ENCODE measurements at places on chromosomes 1 and 21.

DNA sequence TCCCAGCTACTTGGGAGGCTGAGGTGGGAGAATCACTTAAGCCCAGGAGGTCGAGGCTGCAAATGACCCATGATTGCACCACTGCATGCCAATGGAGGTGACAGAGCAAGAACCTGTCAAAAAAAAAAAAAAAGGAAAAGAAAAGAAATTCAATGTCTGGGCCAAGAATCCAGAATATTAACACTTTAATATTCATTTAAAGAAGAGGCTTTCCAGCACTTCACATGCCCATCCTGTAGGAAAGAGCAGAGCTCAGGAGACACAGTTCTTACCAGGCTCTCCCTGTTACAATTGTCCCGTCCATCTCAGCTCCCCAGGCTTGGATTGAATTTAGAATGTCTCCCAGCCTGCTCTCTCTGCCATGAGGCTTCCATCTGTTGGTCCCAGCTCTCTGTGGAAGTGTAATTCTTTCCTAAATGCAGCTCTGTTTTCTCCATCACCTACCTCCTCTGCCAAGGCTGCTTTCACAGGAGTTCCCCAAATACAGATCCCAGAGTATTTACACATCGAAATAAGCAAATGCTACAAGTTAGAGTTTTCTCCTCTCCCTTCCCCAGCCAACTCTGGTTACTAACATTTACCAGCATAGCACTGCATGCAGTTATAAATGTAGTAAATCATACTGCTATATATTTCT is 116.6 kb upstream of the CDC42BPA start:
- DNase-seq, result no peak

- DNase-seq, result peak; percentile 81
Measured at GRCh38 chr1:217275655-217276398, 355.1 kb downstream of the GPATCH2 start.

DNA sequence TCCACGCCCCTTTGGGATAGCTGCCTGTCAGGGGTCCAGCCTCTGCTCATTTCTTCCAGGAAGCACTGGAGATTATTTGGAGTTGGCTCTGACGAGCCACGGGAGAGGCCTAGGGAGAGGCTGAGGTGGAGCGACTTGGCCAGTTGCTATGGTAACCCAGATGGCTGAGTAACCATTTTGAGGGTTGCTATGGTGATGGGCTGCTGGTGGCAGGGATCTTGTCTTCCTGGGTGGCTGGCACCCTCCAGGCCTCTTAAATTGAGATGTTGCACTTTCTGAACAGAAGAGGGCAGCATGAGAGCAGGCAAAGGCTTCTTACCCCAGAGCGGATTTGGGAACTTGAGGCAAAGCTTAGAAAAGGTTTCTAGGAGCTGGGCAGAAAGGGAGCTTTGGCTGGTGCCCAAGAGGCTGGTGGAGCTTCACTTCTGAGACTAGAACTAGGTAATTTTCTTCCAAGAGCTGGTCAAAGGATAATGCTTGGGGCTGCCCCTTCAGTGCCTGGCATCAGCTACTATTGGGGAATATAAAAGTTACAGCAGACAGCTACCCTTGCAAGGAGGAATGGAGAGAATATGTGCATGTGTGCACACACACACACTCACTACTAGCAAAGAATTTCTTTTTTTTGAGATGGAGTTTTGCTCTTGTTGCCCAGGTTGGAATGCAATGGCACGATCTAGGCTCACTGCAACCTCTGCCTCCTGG is 72.5 kb downstream of the NDUFS5 start:
- DNase-seq, result peak; percentile 96

- DNase-seq, result no peak
Measured at GRCh38 chr1:93433407-93433961, 14.4 kb upstream of the FNBP1L start.

- no peak for DNase-seq
Measured at GRCh38 chr1:153081736-153082135, 10.3 kb upstream of the SPRR2B start.

GRCh38 chr1:213715182-213715581 is 272.6 kb upstream of the PROX1 start:
- no peak for DNase-seq

- DNase-seq, result peak; percentile 52
Measured at GRCh38 chr1:85801520-85801919, 93.3 kb upstream of the ZNHIT6 start.

- DNase-seq, result no peak
Measured at GRCh38 chr1:10143961-10144485, 66.3 kb upstream of the KIF1B start.

DNA sequence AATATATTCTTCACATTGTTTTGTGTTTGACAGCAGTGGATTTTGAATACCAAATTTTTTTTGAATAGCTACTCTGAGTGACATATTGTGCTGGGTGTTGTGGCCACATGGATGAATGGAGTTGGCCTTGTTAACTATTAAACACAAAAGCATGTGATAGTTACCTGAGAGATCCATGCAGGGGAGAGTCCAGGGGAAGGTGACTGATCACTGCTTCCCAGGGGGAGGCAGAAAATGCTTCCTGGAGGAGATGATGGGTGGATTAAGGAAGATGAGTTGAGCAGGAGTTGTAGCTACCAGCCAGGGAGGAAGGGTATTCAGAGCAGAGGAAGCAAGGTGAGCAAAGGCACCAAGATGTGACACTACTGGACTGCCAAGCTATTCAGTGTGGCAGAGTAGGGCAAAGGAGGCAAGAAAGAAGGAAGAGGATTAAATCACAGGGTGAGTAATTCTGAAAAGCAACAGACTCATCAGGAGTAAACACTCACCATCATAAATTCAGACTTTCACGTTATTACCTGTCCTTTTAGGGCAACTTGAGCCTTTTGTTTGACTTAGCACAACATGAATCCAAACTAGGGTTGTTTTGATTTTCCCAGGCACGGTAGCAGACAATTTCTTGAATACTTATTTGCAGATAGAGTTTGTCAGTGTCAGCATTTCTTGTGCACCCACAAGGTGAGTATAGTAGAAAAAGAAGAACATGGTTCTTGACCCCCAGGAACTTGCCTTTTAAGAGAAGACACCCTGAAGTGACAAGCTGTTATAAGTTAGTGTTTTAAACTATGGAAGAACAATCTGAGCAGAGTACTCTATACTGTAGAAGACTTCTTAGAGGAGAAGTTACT is 4.2 kb downstream of the CD46 start:
- DNase-seq, result no peak

DNA sequence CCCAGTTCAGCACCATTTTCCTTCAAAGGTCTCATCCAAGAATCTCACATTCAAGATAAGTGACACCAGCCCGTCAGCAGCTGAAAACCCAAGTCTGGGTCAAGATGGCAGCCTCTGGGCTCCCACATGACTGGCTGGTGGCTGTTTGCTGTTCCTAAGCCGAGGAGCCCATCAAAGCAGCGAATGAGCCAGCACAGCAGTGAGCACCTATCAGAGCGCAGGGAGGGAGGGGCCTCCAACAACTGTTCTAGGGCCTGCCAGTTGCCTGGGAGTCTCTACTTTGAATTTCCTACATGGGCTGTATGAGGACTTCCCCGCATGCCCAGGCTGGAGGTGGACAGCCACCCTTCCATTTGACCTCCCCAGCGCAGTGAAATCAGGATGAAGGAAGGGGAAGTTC is 102.7 kb downstream of the ADARB1 start:
- no peak for DNase-seq

DNA sequence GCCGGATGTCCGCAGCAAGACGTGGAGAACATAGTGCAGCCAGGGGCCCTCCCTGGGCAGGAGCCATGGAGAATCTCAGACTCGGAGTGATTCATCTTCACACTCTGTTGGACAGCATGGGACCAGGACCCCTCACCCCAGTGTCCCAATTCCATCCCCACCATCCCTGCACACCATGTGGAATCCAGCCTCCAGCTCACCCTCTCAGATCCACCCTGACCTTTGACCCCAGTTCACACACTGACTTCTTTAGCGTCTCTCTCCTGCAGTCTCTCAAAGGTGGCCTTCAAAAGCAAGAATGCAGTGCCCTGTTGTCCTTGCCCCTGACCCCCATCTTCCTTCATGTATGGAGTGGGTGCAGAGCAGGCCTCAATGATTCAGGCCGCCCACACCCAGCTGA is 2.1 kb upstream of the TNNI1 start:
- DNase-seq, result no peak

GRCh38 chr1:180631194-180631765 is 542 bp upstream of the XPR1 start:
- no peak for DNase-seq

DNA sequence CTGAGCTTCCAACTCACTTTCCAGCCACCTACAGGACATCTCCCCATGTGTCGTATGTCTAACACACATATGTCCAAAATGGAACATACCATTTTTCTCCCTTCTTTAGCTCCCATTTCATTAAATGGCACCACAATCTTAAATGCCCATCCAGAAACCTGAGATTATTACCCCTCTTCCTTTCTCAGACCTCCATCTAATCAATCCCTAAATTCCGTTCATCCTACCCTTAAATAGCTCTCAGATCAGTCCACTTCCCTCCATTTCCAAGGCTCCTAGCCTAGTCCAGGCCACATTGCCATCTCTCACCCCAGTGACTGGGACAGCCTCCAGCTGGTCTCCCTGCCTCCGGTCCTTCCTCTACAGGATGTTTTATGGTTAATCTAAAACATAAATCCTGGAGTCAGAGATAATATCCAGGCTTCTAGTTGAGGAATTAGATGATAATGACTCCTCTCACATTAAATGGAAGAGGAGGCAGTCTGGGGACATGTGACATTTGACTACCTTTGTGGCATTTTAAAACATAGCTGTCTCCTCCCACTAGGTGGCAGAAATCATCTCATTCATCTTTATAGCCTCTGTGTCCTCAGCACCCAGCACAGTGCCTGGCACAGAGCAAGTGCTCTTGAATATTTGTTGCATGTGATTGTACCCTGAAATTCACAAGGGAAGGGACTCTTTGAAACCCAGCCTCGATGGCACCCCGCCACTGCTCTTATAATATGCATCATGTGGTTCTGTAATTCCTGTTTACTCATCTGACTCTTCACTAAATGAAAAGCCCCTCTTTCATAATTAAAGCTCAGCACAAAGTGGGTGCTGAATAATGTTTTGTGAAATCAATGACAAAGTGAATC is 102.3 kb downstream of the TMEM53 start:
- DNase-seq, result peak; percentile 18

GRCh38 chr1:220750131-220750515 is 2.0 kb downstream of the MTARC2 start:
- DNase-seq, result no peak

GRCh38 chr1:19096036-19096833 is 113.8 kb downstream of the UBR4 start:
- no peak for DNase-seq

DNA sequence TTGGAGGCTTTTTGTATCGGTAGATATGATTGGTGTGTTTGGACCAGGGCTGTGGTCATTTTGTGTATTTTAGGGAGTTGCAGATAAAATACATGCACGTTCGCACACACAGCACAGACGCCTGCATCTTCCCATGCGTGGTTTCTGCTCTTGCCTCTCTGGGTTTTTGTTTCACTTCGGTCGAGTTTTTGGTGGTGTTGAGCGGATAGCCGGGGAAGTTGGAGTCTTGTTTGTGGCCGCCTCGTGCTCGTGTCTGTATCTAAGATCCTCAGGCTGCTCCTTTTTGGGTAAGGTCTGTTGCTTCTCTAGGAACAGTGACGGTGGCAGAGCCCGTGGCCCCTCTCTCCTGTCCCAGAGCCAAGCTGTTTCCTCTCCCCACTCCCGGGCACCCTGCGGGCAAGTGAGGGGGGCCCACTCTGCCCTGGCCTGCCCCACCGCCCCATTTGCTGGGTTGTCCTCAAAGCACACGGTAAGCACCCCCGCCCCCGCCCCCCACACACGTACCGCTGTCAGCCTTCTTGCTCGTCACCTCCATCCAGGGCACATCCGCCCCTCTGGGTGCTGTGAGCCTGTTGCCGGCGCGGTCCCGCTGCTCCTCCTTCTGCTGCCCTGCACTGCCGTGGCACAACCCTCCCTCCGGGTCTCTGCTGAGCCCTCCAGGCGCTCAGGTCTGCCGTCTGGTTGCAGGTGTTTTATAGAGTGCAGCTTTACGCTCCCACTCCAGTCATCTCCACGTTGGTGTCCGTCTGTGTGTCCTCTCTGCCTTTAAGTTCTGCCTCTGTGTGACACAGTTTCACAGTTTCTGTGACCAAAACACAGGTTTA is 51.9 kb downstream of the AGPAT3 start:
- DNase-seq, result no peak

- DNase-seq, result peak; percentile 23
Measured at GRCh38 chr1:201358596-201358995, 18.9 kb downstream of the TNNT2 start.

DNA sequence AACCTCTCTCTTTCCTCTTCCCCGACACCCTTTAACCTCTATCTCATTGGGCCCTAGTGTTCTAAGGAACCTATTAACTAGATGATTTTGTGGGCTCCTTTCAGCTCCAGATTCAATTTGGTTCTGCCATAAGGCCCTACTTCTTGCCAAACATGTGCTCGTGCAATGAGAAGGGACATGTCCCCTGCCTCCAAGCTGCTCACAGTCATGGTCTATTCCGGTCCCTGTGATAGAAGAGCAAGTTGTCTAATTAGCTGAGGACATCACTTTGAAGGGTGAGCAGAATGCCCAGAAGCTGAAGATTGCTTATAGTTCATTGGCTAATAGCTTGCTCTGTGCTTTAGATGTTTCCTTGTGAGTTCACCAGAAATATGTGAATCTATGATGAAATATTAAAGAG is 76.2 kb downstream of the ZNF648 start:
- DNase-seq, result no peak

- DNase-seq, result no peak
Measured at GRCh38 chr1:175620376-175620775, 123.0 kb downstream of the TNR start.

DNA sequence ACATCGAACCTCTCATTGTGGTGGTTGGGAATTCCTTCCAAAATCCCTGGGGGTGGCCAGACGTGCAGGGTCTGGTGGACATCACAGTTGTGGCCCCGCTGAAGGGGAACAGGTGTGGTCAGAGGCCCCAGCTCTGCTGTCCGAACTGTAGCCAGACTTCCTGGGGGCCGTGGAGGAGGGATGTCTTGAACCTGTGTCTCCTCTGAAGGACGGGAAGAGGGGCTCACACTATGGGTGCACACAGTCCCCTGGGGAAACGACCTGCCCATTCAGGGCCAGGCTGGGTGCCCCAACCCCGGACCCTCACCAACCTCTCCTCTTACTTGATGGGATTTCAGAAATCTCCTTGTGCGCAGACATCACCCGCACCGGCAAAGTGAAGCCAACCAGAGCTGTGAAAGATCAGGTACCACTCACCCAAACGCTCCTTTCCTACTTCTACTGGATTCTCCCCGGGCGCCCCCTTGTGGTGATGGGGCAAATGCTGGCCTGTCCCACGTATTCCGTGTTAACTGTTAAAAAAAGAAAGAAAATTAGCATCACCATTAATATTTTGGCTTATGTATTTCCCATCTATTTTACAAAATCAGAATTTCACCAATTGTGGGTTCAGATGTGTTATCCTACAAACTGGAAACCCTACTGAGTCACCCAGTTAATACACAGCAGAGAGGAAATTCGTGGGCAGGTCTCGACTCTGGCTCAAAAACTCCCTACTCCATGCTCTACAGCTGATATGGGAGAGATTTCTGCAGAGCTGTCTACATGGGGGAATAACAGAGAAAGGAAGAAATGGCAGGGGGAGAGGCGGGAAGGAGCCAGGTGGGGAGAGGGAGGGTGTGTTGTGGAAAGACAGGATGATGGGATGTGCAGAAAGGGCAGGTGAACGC is 28.1 kb downstream of the PADI4 start:
- DNase-seq, result peak; percentile 67
